Pancreas (tissue), 10 donors: ENCODE measurements at places on chromosomes 11 and 22.

DNA sequence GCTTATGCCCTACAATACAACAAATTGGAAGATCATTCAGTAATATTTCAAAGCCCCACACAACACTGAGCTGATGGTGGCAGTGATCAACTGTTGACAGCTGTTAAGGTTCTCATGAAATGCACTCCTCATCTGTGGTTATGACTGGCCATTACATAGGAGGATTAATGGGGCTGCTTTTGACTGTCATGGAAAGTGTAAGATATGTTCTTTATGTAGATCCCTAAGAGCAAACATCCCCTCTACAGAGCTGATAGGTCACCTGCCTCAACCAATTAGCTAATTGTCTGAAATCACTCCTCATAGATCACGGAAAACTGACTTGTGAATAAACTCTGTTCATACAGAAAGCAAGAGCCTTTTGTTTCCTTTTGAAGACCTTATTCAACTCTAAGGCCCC lies 78.1 kb downstream of the GAB2 start:
- DNase-seq: no peak

GRCh38 chr11:120707098-120707497 lies 195.6 kb downstream of the GRIK4 start:
- no peak for DNase-seq

- peak; percentile 26 for DNase-seq
Observed at GRCh38 chr11:130816546-130817329, 99.5 kb downstream of the SNX19 start.

DNA sequence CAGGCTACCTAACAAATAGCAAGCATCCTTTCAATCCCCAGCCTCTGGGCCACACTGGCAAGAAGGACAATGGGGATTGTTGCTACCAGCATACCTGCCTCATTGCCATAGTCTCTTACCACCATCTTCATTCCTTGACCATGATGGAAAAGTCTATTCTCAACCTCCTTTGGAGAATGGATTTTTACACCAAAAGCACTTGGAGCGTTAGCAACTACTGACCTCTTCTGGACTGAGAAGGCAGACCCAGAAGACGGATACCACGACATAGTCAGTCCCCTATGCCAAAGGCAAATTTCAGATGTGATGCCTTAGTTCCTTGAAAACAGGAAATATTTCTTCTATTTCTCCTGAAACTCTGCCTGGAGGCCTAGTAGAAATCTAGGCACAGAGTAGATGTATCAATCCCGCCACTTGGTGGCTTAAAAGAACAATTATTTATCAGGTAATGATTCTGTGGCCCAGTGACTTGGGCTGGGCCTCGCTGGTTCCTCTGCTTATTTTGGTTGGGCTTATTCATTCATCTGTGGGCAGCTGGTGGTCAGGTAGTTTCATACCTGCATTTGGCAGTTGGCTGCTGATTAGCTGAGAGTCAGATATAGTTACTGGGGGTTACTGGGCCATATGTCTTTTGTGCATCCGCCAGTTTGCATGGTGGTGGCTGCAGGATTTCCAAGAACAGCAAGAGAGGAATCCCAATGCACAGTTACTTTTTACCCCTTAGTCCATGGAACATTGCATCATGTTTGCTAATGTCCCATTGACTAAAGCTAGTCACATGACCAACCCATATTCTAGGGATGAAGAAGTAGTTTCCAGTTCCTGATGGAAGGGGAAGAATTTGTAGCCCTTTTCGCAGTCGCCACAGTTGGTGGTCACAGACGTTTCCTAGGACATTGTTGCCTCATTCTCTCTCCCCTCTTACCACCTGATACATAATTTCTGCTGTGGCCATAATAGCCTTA lies 75.2 kb downstream of the DHCR7 start:
- no peak for DNase-seq

GRCh38 chr11:122756417-122756816 lies 81.9 kb upstream of the CRTAM start:
- DNase-seq: no peak

DNA sequence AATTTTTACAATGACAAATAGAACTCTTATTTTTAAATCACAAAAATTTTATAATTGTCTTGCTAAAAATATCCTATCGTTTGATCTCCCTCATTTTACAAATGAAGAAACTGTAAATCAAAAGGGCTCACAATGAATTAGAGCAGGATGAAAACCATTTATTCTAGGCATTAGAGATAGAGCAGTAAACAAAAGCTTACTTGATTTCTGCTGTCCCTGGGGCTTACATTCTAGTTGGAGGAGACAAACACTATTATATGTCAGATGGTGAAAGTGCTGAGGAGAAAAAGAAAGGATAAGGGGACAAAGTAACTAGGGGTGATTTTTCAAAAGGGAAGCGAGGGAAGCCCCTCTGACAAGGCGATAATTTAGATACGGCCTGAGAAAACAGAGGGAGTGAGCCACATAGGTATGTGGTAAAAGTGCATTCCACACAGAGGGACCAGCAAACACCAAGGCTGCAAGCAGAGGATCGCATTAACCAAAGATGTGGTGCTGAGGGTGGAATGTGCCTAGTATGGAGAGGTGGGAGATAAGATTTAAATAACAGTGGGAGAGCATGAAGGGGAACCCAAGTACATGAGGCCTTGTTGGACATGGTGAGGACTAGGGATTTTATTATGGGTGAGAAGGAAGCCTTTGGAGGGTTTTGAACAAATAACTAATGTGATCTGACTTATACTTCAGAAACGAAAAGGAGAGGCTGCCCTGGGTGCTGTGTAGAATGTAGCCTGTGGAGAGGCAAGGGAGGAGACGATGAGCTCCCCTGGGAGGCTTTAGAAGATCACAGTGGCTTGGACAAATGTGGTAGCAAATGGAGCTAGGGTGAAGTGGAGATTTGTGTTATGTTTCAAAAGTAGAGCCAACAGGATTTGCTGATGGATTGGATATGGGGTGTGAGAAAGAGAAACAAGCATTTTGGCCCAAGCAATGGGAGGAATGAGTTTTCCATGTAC lies 62.1 kb downstream of the PDHX start:
- DNase-seq: no peak

GRCh38 chr11:61571869-61572268 lies 9.0 kb downstream of the SYT7 start:
- DNase-seq: no peak

GRCh38 chr11:77407613-77408012 lies 66.3 kb downstream of the PAK1 start:
- DNase-seq: peak; percentile 78

GRCh38 chr11:113397212-113397611 lies 9.6 kb downstream of the ANKK1 start:
- DNase-seq: no peak

GRCh38 chr11:13189561-13190426 lies 87.8 kb upstream of the BMAL1 start:
- no peak for DNase-seq

DNA sequence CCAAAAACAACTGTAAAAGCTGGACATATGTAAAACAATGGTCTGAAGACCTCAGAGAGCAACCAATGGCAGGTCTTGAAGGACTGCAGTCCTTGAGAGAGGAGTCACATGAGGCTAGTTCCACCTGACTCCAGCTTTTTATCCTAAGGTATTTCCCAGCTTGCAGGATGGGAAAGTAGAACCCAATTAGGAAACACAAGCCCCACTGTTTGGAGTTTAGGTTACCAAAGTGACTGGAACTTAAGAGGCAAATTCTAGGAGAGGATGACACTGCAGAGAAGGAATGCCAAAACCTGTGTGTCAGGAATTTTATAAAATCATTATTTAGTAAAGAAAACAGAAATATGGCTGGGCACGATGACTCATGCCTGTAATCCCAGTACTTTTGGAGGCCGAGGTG lies 18.4 kb downstream of the OR2AT4 start:
- DNase-seq: no peak

DNA sequence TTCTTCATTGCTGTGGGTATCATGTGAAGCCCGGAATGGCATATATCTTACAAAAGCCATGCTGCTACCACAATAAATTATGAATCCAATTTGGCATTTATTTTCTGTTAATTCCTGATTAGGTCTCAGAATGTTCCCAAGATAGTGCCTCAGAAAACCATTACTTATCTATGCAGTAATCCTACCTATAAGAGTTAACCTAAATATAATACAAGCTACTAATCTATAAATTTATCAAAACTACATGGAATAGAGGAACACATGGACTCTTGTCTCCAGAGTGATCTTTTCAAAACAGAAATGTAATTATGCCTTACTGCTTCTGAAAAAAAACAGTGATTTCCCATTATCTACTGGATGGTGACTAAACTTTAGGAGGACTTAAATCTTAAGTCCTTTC lies 687.8 kb upstream of the ANO5 start:
- DNase-seq: no peak

- DNase-seq: no peak
Observed at GRCh38 chr22:47309946-47310345, 547.5 kb downstream of the TBC1D22A start.

DNA sequence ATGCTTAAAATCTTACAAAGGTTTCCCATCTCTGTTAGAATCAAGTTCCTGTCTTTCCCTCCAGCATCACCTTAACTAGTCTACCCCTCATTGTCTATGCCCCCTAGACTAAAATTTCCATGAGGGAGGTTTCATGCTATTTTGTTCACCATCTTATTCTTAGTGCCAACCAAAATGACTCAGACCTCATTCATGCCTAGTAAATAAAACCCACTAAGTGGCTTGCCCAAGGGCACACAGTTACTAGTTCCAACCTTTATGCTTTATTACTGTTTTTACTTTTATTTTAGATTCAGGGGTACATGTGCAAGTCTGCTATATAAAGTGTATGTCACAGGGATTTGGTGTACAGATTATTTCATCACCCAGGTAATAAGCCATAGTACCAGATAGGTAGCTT lies 469.1 kb upstream of the FAT3 start:
- DNase-seq: no peak

- no peak for DNase-seq
Observed at GRCh38 chr11:61799665-61800284, 7.1 kb downstream of the FEN1 start.

DNA sequence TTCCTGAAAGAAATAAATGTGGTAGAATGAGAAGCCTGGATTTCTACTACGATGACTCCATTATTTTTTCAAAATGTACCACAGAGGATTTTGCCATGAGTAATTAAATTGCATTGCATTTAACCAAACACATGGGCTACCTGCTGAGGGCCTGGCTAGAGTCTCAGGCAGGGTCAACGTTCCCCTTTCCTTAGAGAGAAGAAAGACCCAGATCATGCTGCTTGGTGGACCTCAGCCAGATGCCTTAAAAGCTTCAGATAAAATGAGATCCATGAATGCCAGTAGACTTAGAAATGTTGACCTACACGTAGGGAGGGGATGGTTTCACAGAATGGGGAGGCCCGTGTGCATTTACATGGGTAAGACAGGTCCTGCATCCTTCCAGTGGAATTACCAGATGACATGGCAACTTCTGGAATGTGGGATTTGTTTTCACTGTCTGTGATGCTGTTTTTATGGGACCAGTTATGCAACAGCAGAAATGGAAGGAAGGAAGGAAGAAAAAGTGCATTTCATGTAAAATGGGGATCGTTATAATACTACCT lies 1069.4 kb downstream of the NTM start:
- no peak for DNase-seq

DNA sequence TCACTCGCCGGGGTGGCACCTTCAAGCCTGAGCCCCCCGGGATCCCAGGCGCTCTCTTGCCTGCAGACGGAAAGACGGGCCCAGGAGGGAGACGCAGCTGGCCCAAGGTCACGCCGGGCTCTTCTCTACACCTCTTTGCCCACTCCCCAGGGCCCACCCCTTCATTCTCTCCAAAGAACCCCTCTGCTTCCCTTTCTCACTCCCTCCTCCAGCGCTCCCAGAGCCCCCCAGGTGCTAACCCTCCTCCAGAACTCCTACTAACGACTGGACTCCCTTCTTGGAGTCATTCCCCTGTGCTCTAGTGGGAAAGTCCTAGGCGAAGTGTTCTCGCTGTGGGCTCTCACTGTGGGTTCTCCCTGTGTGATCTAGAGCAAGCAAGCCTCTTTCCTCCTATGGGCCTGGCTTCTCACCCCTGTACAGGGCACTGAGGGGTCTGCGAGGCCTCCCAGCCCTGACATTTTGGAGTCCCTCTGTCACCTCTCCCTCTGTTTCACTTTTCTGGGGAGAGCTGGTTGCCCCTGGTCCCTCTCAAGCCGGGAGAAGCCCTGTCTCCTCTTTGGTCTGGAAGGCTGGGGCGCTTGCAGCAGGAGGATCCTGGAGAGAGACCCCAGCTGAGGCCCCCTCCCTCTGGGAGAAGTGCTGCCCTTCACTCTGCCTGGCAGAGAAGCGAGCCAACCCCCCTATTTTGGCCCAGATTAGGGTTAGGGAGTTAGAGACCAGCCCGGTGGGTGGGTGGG lies 858 bp downstream of the OAF start:
- DNase-seq: no peak

DNA sequence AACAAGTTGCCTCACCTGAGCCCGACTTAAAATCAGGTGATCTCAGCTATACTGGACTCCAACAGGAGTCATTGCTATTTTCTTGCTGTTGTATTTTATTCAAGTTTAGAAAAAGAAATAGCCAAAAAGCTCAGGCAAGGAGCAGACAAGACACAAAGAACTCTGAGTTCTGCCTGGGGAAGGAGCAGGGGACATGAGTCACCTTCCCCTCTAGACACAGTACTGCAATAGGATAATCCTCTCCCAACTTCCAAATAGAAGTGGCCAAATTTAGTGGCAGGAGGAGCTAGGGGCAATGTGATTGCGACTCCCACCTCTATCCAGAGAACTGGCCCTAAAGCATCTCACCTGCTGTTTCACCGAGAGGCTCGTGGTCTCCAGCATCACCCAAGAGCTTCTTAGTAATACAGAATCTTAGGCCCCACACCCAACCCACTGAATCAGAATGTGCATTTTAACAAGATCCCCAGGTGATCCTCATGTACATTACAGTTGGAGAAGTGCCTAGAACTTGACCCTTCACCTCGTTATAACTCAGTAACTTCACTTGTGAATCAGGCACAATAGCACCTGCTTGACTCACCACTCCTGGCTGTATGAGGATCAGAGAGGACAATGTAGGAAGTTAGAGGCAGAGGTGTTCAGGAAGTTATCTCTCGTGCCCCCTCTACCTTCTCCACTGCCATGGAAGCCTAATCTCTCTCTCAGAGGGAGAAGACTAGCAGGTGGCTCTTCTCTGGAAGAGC lies 56.8 kb upstream of the FBXO3 start:
- no peak for DNase-seq

DNA sequence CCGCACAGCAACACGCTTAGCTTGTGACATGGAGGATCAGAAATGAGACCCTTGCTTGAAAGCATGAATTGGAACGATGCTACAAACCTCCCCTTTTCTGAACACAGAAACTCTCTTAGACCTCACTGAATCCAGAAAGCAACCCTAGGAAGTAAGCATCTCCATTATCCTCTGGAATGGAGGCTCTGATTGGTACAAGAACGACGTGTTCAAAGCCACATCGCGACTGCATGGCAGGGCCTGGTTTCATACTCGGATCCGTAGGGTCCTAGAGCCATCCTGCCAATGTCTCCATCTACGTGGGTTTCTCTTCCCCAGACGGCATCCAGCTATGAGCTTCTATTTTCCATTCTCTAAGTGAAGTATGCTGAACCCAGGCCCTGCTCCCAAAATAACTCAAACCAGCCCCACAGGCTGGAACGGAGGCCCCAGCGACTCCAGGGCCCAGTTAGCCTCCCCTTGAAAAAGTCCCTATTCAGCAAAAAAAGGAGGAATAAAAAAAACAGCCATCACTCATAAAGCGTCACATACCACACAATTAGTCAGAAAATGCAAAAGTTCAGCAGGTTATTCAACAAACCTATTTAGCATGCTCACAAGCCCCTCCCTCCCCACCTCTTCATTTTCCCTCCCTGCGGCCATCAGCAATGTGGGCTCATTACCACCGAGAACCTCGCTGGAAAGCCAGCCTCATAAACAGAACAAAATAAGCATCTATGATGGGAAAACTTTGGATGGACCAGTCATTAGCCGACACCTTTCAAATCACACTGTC lies 7.1 kb upstream of the MN1 start:
- no peak for DNase-seq

GRCh38 chr11:86983021-86983488 lies 27.9 kb upstream of the FZD4 start:
- no peak for DNase-seq
